ENCODE measurements at places on chromosomes 6 and 20. TPM values are rescaled to one million over a fixed set of nuclear protein-coding genes. Genes with fewer than 3 reads are reported as not detected.

DNA sequence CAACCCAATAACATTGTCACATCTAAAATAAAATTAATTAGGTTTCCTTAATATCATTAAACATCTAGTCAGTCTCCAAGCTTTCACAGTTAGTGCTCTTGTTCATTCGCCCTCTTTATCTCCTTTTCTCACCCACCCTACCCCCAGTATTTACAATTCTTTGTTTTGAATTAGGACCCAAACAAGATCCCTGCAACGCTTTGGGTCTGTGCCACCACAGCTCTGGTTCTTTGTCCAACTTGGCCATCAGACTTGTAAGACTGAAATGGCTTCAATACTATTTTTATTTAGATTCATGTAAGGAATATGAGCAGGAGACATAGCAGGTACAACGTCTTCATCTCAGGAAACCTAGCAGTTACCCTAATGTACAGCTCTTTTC lies 276.5 kb downstream of the CDKAL1 start:
- no peak for DNase-seq

DNA sequence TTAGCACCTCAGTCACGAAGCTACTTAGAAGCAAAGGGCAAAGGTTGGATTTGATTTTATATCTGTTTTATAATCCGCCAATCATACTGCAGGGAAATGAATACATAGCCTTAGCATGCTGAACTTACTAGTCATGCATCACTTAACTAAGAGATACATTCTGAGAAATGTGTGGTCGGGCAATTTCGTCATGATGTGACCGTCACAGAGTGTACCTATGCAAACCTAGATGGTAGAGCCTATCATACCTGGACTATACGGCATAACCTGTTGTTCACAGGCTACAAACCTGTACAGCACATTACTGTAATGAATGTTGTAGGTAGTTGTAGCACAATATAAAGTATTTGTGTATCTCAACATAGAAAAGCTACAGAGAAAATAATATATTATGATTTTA lies 345.2 kb upstream of the RGS17 start:
- DNase-seq = no peak

DNA sequence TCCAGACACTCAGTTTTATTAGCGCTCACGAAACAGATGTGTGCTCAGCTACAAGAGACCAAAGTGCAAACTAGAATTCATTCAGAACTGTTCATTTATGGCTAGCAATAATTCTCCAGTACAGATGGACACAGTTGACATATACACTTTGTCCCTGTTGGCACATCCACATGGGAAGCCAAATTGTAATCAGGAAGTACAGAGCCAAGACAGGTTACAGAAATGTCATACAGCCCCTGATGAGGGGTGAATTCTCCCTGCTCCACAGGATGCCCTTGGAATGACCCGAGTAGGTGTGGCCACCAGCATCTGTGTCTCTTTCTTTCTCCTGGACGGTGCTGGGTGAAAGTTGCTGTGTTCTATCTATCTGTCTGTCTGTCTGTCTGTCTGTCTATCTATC lies 7.6 kb downstream of the DHX35 start:
- DNase-seq = no peak

DNA sequence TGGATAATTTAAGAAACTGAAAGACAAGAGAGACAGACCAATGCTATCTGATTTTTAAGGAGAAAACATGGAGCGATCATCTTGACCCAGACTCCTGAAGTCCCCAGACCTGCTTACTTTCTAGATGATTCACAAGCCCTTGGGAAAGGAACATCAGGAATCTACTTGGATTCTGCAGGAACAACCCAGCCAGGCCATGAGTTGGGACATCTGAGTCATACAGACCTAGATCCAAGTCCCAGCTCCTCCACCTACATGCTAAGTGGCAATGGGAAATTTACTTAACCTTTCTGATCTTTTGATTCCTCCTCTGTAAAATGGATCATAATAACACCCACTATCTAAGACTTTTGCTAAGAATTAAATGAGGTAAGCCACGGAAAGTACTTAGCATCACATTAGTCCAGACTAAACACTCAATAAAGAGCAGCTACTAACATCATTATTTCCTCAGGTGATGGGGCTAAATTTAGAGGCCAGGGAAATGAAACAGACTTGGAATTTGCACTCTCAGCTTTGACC lies 61.0 kb upstream of the MAFB start:
- DNase-seq = no peak

- peak; percentile 38 for DNase-seq
Measured at GRCh38 chr6:99905209-99906106, 88.6 kb downstream of the MCHR2 start.

FOXA2 gene
- total RNA-seq = not detected

- no peak for DNase-seq
Measured at GRCh38 chr6:130503146-130503545, 137.3 kb downstream of the TMEM200A start.

NTSR1 gene
- total RNA-seq = 19.3 TPM

DNA sequence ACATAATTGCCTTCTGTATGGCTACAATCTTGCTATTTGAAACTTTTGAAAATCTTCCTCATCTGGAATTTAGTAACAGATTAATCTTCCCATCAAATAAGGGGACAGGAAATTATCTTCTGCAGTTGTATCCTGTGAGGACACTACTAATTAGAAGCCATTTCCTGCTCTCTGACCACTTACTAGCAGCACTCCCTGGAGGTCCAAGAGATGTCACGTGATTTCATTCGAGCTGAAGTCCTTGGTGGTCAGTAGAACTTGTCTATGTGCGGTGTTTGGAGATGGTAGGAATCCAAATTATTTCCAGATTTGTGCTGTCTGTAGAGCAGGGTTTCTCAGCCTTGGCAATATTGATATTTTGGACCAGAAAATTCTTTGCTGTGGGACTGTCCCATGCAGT lies 202.5 kb downstream of the TFAP2B start:
- DNase-seq = no peak
